Cardiac muscle cell (in vitro differentiated cells and primary cell): ENCODE measurements at places on chromosomes 13 and 19. TPM values are rescaled to one million over a fixed set of nuclear protein-coding genes. Genes with fewer than 3 reads are reported as not detected.
A peak's percentile ranks its signal among the peaks of the same experiment; 100 is the strongest.

DNA sequence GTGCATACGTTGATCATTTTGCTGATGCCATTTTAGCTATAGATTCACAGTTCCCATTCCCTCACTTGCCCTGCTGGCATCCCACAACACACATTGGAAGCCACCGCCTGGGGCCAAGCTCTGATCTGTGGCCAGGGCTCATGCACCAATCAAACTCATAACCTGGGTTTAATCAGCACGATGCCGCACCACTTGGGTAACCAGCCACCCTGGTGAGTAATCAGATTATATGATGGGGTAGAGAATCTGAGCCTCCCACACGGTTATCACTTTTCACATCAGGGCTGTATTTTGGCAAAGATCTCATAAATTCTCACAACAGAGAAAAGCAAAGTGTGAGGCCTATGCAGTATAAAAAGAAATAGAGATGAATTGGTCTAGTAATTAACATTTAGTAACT lies 66.0 kb upstream of the TNFRSF19 start:
- peaks cover 30% of the 10 kb centered on the region for H3K4me1 ChIP-seq
- no peak for DNase-seq

GRCh38 chr13:26469602-26470001 lies 87.9 kb upstream of the WASF3 start:
- H3K27me3 ChIP-seq, result no peaks in the 10 kb centered on the region
- no peaks in the 10 kb centered on the region for H3K4me1 ChIP-seq
- no peaks in the 10 kb centered on the region for H3K36me3 ChIP-seq
- H3K27ac ChIP-seq, result no peak overlapping the region

DNA sequence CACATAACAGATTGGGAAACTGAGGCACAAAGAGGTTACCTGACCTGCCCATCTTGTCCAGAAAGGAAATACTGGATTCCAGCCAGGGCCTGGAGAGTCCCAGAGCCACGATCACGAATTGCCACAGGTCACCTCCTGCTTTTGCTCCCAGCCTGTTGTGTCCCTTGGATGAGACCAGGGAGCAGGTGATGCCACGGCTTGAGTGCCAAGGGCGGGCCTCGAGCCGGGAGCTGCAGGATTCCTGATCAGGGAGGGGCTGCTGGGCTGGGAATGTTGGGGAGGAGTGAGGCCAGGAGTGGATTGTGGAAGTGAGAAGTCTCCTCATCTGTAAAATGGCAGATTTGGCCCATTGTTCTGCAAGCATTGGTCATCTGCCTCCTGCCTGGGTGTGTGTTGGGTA lies 29.4 kb downstream of the DNM2 start:
- no peak overlapping the region for H3K4me3 ChIP-seq
- H3K27ac ChIP-seq, result peak overlapping the region; percentile 64
- H3K36me3 ChIP-seq, result no peaks in the 10 kb centered on the region
- H3K4me1 ChIP-seq, result peaks cover 5% of the 10 kb centered on the region

GRCh38 chr13:24223341-24224231 lies 63.1 kb downstream of the SPATA13 start:
- H3K27me3 ChIP-seq, result no peaks in the 10 kb centered on the region
- H3K27ac ChIP-seq, result no peak overlapping the region
- no peaks in the 10 kb centered on the region for H3K36me3 ChIP-seq
- no peak for DNase-seq
- H3K4me3 ChIP-seq, result no peak overlapping the region

DNA sequence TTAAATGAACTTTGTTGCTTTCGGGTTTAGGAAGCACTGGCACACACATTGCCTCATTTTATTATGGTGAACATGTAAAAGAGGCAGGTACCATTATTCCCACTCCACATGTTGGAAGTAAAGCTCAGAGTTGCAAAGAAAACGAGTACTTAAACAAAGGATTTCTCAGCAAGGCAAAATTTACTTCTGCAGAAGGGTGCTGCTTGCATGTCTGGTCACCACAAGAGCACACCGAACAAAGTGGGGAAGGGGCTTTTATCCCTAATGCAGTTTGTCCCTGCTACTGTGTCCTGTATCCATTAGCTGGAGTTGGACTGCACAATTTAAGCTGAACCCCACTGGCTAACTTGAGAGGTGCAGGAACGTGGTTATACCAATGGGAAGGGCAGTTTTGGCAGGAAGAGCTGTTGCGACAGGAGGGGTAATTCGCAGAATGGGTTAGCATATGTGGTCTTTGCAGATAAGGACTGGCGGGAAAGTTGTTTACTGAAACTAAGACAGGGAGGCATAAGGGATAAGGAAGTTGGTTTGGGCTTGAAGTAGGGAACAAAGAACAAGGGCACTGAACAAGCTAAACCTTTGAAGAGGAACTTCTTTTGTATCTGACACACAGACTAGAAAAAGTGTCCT lies 545.5 kb downstream of the UQCRFS1 start:
- H3K4me3 ChIP-seq, result no peak overlapping the region
- H3K36me3 ChIP-seq, result no peaks in the 10 kb centered on the region
- no peak overlapping the region for H3K27ac ChIP-seq
- DNase-seq, result no peak

DNA sequence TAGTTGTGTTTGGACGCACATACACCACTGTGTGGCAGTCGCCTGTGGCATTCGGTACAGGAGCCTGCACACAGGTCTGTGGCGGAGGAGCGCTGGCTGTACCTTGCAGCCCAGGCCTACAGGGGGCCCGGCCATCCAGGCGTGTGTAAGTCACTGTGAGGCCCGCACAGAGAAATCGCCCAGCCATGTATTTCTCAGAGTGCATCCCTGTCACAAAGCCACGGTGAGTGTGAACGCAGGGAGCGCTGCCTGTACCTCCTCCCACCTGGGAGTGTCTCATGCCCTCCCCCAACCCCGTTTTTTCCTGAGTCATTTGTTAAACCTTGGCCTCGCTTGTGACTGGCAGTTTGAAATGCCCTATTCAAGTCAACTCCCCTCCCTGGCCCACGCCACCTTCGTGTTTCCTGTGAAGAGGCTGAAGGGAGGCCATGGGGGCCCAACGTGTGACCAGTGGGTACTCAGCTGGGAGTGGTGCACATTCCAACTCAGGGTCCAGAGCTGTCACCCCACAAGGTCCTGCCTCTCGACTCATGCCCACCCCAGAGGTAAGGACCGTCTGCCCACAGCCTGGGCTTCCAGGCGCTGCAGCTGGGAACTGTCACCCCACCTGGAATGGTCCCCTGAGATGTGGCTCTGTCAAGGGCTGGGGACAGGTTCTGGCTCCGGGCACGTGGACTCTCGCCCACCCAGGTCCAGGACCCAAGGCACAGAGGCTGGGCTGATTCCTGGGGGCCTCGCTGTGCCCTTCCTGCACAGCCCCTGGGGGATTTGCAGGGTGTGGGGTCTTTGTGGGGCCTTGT lies 11.6 kb upstream of the RASA3 start:
- H3K4me1 ChIP-seq, result no peaks in the 10 kb centered on the region
- no peaks in the 10 kb centered on the region for H3K36me3 ChIP-seq
- peak; percentile 49 for DNase-seq
- H3K4me3 ChIP-seq, result no peak overlapping the region
- no peak overlapping the region for H3K27ac ChIP-seq

GRCh38 chr13:75651013-75651412 lies 14.9 kb downstream of the LMO7 start:
- H3K36me3 ChIP-seq, result no peaks in the 10 kb centered on the region
- H3K27ac ChIP-seq, result no peak overlapping the region
- no peak for DNase-seq
- H3K4me3 ChIP-seq, result no peak overlapping the region

DNA sequence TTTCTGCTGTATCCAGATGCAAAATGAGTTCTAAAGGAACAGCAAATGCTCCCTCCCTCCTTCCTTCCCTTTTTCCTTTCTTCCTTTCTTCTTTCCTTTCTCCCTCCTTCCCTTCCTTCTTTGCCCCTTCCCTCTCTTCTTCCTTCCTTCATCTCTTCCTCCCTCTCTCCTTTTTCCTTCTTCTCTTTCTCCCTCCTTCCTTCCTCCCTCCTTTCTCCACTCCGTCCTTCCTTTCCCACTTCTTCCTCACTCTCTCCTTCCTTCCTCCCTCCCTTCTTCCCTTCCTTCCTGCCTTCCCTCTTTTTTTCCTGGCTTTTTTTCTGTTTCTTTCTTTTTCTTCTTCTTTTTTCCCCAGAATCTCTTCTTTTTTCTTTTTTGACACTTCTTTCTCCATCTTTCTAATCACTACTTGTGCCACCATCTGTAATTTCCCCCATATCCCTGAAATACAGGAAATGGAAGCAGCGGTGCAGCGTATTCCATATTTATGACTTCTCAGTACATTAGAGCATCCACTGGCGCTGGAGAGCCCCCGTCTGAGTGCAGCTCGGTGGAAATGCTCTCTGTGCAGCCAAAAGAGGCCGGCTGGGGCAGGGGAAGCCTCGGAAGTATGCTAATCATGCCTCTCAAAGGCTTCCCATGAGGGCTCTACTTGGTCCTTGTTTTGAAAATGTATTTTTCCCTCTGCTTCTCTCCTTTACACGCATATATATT lies 275.6 kb downstream of the TSHZ3 start:
- no peak overlapping the region for H3K27ac ChIP-seq
- DNase-seq, result no peak
- no peaks in the 10 kb centered on the region for H3K36me3 ChIP-seq
- H3K27me3 ChIP-seq, result peaks cover 20% of the 10 kb centered on the region

- H3K27me3 ChIP-seq, result peaks cover 11% of the 10 kb centered on the region
- H3K27ac ChIP-seq, result no peak overlapping the region
- H3K4me1 ChIP-seq, result no peaks in the 10 kb centered on the region
- no peak for DNase-seq
These were observed 275.9 kb downstream of the ZNF536 start for GRCh38 chr19:30647891-30648720.

DNA sequence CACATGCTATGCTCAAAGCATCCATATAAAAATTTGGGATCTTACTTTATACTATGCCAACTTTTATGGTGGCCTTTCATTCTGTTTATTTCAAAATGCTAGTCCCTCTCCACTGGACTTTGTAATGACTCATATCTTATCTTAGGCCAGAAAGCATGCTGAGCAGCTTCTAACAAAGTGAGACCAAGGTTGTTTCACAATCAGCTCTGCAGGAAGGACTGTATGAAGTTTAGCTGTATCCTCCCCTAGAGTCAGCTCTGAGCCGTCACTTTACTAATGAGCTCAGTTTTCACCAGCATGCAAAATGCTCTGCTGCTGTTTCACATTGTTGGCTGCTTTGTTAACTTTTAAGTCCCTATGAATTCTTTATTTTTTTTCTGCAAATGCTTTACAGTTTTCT lies 1608.8 kb downstream of the OLFM4 start:
- H3K27ac ChIP-seq, result no peak overlapping the region
- H3K36me3 ChIP-seq, result no peaks in the 10 kb centered on the region
- no peak overlapping the region for H3K4me3 ChIP-seq
- DNase-seq, result peak; percentile 82

DNA sequence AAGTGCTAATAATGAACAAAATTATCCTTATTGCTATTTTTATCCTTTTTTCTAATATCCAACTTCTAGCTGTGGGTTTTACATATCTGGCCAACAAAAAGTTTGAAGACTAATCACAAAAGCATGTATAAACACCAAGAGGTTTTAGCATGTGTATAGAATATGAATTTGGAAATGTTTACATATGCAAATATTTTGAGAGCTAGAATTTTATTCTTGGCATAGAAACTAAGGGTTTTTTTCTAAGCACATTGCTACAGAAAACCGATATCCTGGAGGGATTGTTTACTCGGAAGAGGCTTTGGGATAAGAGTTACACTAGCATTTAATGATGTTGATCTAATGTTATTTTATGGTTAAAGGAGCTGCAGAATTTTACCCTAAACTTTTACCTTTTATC lies 392.1 kb downstream of the EFNB2 start:
- H3K27ac ChIP-seq, result no peak overlapping the region
- no peaks in the 10 kb centered on the region for H3K27me3 ChIP-seq
- H3K36me3 ChIP-seq, result no peaks in the 10 kb centered on the region
- DNase-seq, result no peak
- H3K4me1 ChIP-seq, result peaks cover 11% of the 10 kb centered on the region

DNA sequence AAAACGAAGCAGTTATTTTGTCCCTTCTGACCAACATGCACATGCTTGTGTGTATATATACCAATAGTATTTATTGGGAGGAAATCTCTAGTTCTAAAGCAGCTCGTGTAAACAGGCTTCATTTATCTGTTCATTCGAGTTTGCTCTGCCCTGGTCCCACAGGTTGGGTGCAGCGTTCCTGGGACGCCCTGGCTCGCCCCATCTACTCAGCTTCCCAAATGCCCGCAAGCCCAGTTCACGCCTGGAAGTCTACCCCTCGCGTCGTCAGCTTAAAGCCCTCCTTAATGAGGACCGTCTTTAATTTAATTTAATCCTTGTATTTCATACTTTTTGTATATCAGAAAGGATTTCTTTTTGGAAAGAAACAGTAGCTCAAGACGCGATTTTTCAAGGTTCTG lies 604 bp downstream of the THSD1 start:
- peak overlapping the region; percentile 27 for H3K4me3 ChIP-seq
- H3K36me3 ChIP-seq, result no peaks in the 10 kb centered on the region
- no peak overlapping the region for H3K27ac ChIP-seq
- peaks cover 39% of the 10 kb centered on the region for H3K27me3 ChIP-seq

DNA sequence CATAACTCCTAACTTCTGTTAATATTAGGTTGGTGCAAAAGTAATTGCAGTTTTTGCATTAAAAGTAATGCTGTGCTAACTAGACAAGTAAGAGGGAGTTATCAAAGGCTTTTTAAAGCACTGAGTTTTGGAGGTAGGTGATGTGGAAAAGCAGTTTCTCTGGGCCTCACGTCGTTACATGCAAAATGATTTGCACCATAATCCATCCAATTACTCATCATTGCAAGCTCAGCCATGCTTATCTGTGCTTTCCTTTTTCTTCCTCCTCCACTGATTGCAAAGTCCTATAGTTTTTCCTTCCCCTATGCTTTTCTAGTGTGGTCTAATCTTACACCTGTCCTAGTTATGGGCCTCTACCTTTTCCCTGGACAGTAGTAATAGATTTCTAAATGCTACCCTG lies 35.4 kb upstream of the INTS6 start:
- no peak overlapping the region for H3K4me3 ChIP-seq
- H3K4me1 ChIP-seq, result no peaks in the 10 kb centered on the region
- DNase-seq, result no peak

Gene ZC3H13
- 12.5 and 20.0 TPM in 2 replicates for total RNA-seq

Gene SIAH3
- 2.2 and 3.9 TPM in 2 replicates for total RNA-seq

Gene CEACAM8
- not detected in 2 replicates for total RNA-seq

Gene OR7G3
- not detected in 2 replicates for total RNA-seq

Gene FLT1
- total RNA-seq, result 10.1 and 14.8 TPM in 2 replicates

Gene OR7G2
- total RNA-seq, result not detected in 2 replicates

Gene ERF
- 97.6 and 108 TPM in 2 replicates for total RNA-seq

Gene PSG5
- total RNA-seq, result not detected in 2 replicates
